ENCODE measurements at places on chromosomes 7 and 10.

DNA sequence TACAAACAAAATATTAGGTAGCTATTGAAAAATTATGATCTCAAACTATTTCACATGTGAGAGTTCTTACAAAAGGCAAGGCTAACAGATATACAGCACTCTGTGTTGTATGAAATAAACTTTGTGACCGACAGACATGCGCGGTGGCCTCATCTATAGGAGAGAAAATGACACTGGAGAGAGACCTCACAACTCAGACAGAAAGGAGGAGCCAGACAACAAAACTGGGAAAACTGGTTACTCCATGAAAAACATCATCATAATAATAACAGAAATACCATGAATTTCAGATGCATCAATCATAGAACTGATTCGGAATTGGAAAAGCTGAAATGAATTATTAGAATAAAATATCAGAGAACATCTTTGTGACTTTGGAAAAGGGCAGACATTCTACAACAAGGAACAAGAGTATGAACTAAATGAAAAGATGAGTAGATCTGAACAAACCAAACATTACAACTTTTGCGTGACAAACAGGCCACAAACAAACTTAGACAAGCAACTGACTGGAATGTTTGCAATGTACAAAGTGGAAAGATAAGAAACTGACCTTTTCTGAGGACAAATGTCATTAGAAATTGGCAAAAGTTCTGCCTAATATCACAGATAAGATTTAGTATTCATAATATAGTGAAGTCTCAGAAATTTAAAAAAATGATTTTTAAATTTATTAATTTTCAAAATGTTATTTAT lies 69.3 kb downstream of the TNS3 start:
- DNase-seq = no peak

DNA sequence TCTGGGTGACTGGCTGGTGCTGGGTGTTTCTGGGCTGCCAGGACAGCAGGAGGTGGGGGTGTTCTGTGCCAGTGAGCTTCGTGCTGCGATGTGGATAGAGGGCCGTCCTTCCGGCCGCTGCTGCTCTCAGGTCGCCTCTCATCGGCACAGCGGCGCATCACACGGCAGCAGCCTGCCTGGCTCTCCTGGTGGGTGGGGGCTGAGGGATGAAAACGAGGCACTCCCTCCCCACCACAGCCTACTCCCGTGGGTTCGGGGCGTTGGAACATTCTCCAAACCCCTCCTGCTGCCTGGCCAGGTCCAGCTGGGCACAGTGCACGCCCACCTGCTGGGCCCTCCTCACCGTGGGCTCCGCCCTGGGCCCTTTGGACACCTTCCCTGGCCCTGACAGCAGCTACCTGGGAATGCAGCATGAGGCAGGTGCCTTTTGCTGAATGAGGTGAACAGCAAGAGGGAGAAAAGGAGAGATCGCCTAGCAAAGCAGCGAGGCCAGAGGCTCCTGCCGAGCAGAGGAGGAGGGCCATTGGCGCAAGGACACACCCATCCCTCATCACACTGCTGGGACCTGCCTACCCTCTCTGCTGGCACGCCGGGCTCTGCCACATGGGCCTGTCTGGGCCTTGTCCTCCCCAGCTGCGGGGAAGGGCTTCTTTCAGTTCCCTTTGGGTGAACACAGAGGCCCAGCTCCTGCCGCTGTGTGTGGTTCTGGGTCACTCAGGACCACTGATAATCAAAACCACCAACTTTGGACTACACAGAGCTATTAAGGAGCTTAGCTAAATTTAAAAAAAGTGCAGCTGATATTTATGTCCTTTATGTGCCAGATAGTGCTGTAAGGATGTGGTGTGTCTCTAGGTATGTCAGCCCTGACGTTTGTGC lies 33.4 kb downstream of the INPP5A start:
- no peak for DNase-seq

DNA sequence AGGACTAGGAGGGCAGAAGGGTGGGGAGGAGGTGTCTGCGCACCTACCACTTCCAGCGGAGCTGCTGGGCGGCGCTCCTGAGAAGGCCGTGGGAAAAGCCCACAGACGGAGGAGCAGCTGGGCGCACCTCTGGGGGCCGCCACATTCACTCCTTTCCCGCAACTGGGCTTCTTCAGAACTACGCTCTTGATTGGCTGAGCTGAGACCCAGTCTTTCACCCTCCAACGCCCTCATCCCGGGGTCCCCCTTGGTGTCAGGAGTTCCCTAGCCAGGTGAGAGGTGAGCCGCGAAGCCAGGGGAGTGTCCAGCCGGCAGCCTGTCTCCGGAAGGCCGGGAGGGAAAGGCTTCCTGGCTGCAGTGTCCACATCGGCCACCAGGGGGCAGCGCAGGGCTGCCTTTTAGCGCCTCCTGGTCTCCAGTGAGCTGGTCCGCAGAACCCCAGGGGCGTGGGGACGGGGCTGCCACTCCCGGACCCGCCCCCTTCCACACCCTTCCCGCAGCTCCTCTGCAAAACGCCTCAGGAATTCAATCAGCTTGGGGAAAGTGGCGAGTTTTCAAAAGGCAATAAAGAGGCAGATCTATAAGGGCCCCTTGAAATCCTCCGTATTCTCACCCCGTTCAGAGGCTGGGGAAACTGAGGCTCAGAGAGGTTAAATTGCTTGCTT lies 98.8 kb downstream of the CHST15 start:
- peak; percentile 63 for DNase-seq

GRCh38 chr7:99554939-99555338 lies 3.0 kb upstream of the FAM200A start:
- DNase-seq = no peak

GRCh38 chr7:27170426-27171324 lies 3.4 kb downstream of the HOXA10 start:
- DNase-seq = no peak

DNA sequence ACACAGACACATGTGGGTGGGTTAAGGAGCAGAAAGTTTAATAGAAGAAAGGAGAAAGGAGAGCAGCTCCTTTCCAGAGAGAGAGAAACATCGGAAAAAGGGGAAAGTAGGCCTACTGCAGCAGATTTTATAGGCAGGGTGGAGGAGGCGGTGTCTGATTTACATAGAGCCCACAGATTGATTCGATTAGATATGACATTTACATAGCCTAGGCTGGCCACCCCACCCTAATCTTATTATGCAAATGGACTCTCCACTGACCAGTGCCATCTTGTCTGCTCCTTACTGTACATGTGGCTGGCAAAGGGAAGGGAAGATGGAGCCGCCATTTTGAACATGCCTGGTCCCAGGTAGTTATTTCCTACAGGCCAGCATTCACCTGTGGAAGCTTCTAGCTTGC lies 38.7 kb upstream of the SCIN start:
- no peak for DNase-seq

DNA sequence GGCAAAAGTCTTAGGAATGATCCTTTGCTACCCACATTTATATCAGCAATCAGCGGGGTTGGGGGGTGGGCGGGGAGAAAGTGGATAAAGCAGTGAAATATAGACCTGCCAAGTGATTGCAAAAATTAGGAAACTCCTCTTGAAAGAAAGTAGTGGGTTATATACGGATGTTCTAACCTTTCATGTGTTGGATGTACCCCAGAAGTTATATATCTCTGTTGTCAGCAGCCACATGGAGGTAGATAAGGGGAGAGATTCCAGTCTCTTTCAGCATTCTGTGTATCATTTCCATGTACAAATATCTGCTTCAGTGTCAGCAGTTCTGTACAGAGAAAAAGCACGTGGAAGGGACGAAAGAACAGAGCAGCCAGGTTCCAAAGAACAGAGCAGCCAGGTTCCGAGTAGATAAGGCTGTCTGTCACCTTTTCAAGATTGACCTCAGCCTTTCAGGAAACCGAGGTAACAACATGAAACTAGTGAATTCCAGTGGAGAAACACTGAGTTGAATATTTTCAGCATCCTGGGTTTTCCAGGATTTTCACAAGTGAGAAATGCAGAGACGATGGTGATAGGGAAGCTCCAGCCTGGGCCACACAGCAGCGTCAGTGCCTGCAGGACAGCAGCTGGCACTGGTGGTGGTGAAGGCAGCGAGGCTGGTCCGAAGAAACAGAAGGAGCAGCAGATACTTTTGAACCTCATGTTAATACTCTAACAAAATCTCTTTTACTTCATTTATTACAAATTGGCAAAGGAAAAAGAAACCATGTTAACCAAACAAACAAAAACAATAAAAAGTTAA lies 212.3 kb downstream of the C7orf25 start:
- no peak for DNase-seq

GRCh38 chr10:52466464-52466863 lies 152.4 kb downstream of the DKK1 start:
- DNase-seq = no peak

GRCh38 chr7:20442951-20443350 lies 112.3 kb downstream of the ITGB8 start:
- no peak for DNase-seq

DNA sequence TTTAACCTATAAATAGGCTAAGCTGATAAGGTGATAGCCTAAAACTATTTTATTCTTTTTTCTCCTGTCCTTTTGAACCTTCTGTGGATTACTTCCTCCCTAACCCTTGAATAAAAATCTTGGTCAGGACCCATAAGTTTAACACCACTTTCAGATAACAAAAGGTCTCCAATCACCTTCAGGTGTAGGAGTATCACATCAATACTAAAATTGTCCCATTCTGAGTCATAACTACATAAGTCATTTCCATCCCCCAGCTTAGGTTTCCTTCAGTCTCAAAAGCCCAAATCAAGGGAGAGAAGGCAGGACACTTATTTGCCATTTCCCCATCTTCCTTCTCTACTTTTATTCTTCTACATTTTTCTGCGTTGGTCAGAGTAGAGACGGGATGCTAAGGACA lies 56.9 kb upstream of the WNT16 start:
- no peak for DNase-seq

- DNase-seq = peak; percentile 50
These were observed 19.1 kb upstream of the LEP start for GRCh38 chr7:128221929-128222403.

GRCh38 chr7:87600130-87601124 lies at the start of gene ABCB1:
Gene ABCB1 (minus strand): TSS chr7:87600884. CDS start chr7:87600184, 700 bp downstream.
- peak; percentile 6 for DNase-seq

GRCh38 chr10:42646687-42647640 lies 8.6 kb upstream of the ZNF33B start:
- DNase-seq = no peak

DNA sequence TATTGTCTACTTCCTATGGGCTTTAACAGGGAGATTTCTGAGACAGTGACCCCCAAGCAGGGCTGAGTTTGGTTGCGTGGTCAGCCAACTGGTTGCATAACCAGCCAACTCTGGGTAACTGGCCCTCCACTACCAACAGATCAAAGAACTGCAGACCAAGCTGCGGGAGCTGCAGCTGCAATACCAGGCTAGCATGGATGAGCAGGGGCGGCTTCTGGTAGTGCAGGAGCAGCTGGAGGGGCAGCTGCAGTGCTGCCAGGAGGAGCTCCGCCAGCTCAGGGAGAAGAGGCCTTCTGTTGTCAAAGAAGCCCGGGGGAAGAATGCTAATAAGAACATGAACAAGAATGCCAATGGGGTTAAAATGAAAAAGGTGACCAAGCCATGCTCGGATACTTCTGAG lies 15.7 kb upstream of the FLNC start:
- DNase-seq = no peak

GRCh38 chr10:69652857-69653199 lies 22.8 kb downstream of the FAM241B start:
- no peak for DNase-seq

DNA sequence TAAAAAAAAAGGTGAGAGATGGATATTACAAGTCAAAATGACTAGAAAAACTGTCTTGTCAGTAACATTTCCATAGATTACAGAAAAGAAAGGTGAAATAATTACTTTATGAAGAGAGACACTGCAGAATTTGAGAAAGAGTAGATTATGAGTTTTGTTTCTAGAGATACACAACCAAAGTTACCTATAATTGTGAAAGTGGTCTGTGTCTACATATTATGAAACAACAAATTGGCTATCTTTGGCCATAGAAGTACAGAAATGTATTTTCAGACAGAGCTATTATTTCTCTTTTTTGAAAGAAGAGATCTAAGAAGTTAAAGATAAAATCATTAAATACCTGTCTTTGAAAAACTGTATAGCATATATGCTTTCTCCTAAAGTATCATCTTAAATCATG lies 30.1 kb downstream of the KCND2 start:
- DNase-seq = no peak

GRCh38 chr7:47715631-47716068 lies 133.7 kb upstream of the TNS3 start:
- no peak for DNase-seq

DNA sequence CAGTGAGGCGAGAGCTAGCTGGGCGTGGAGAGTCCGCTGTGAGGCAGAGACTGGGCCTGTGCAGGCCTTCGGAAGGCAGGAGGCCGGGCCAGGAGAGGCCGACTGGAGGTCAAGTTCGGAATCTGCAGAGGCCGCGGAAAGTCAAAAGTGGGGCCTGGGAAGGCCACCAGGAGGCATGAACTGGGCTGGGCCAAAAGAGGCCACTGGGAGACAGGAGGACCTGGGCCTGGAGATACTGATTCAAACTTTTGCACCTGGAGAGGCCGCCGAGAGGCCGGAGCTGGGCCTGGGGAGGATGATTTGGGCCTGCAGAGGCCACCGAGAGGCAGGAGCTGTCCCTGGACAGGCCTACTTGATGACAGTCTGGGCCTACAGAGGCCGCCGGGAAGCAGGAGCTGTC lies 321.8 kb downstream of the ZNF479 start:
- no peak for DNase-seq

DNA sequence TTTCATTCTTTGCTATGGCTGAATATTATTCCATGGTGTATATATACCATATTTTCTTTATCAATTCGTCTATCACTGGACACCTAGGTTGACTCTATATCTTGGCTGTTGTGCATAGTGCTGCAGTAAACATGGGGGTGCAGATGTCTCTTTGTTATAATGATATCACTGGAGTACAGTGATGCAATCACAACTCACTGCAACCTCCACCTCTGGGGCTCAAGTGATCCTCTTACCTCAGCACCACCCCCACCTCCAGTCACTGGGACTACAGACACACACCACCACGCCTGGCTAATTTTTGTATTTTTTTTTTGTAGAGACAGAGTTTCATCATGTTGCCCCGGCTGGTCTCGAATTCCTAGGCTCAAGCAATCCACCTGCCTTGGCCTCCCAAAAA lies 15.6 kb downstream of the KLHL7 start:
- DNase-seq = no peak

DNA sequence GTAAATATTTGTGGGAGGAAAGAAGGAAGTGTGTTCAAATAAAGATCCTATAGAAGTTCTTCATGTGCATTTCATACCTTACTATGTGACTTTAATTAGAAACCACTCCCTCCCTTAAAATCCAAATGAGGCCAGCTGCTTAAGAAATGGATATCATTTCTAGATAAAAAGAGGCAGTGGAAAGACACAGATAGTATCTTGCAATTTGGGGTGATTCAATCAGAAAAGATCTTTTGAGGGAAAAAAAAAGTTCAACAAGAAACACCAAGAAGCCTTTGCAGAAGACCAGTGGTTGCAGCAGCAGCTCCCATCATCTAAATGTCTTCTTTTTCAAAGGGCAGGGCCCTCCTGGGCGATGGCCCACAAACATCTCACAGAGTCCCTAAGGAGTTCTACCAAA lies 200.1 kb downstream of the LRRN3 start:
- no peak for DNase-seq

GRCh38 chr10:96283756-96284155 lies 12.4 kb upstream of the BLNK start:
- no peak for DNase-seq
